ENCODE measurements at places on chromosomes 12 and 14.

DNA sequence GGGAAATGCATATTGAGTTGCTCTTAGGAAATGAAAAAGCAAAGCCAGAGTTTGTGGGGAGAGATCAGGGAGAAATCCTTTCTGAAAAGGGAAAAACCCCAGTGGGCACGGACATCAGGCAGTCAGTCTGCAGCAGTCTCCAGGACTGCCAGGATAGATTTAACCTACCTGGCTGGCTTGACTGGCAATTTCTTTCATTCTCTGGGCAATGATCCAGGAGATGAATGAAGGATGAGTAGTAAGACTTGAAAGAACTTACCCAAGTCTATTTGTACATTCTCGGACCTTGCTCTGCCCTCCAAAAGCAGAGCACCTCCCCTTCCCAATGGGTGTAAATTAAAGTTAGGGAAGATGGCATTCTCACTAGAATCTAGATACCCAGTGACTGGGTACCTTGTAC, 42.9 kb downstream of the CMAS start:
- DNase-seq = no peak

GRCh38 chr12:94987801-94988200, 15.7 kb downstream of the NDUFA12 start:
- no peak for DNase-seq

- no peak for DNase-seq
These were observed 25.5 kb upstream of the BATF start for GRCh38 chr14:75496755-75497154.

GRCh38 chr12:1080520-1081223, 89.6 kb downstream of the ERC1 start:
- DNase-seq = no peak

Measured in cerebellar cortex (tissue), 1 donor.